Keratinocyte (primary cell): ENCODE measurements at places on chromosomes 13 and 19. TPM values are rescaled to one million over a fixed set of nuclear protein-coding genes. Genes with fewer than 3 reads are reported as not detected.

Gene ZNF793
- polyA plus RNA-seq: 4.3 to 6.8 TPM (median 6.1 TPM) in 3 replicates

Gene TMEM59L
- 0.06 to 0.19 TPM in 2 of 3 replicates, not detected in the other for polyA plus RNA-seq

Gene RNF113B
- polyA plus RNA-seq: not detected in 3 replicates

Gene ZNF497
- 0.29 to 0.72 TPM (median 0.32 TPM) in 3 replicates for polyA plus RNA-seq

GRCh38 chr13:27401210-27401609 lies 23.2 kb upstream of the GTF3A start:
- H3K27ac ChIP-seq: no peak overlapping the region
- H3K27me3 ChIP-seq: peaks cover 3% of the 10 kb centered on the region
- H3K4me3 ChIP-seq: no peak overlapping the region
- no peaks in the 10 kb centered on the region for H3K36me3 ChIP-seq

- H3K4me3 ChIP-seq: no peak overlapping the region
- H3K27ac ChIP-seq: no peak overlapping the region
- DNase-seq: no peak
- H3K4me1 ChIP-seq: no peaks in the 10 kb centered on the region
- H3K27me3 ChIP-seq: peaks cover 23% of the 10 kb centered on the region
These were observed 64.0 kb downstream of the ANKRD10 start for GRCh38 chr13:110850840-110851239.

GRCh38 chr13:99215184-99215830 lies 14.7 kb downstream of the UBAC2 start:
- no peaks in the 10 kb centered on the region for H3K36me3 ChIP-seq
- H3K4me1 ChIP-seq: peaks cover 48% of the 10 kb centered on the region
- no peak for DNase-seq
- no peaks in the 10 kb centered on the region for H3K27me3 ChIP-seq

- no peak overlapping the region for H3K27ac ChIP-seq
- peak; percentile 13 for DNase-seq
- no peak overlapping the region for H3K4me3 ChIP-seq
- no peaks in the 10 kb centered on the region for H3K4me1 ChIP-seq
- H3K27me3 ChIP-seq: no peaks in the 10 kb centered on the region
- H3K36me3 ChIP-seq: peaks cover 3% of the 10 kb centered on the region
These were observed 7.7 kb upstream of the GPR18 start for GRCh38 chr13:99265821-99266426.

GRCh38 chr19:3073159-3073563 lies 10.9 kb upstream of the TLE5 start:
- no peaks in the 10 kb centered on the region for H3K36me3 ChIP-seq
- peaks cover 3% of the 10 kb centered on the region for H3K4me1 ChIP-seq
- no peak overlapping the region for H3K27ac ChIP-seq
- DNase-seq: no peak
- H3K27me3 ChIP-seq: no peaks in the 10 kb centered on the region

- no peaks in the 10 kb centered on the region for H3K27me3 ChIP-seq
- DNase-seq: no peak
- H3K27ac ChIP-seq: no peak overlapping the region
- no peak overlapping the region for H3K4me3 ChIP-seq
These were observed 74.3 kb upstream of the LRCH1 start for GRCh38 chr13:46478651-46479050.
